ENCODE measurements at places on chromosomes 16 and 17.

- no peak for DNase-seq
Observed at GRCh38 chr17:68398691-68399637, 58.3 kb downstream of the WIPI1 start.

- DNase-seq, result no peak
Observed at GRCh38 chr17:57532556-57532955, 212.5 kb downstream of the CCDC182 start.

GRCh38 chr16:75010427-75010826, 11.6 kb downstream of the ZNRF1 start:
- no peak for DNase-seq

DNA sequence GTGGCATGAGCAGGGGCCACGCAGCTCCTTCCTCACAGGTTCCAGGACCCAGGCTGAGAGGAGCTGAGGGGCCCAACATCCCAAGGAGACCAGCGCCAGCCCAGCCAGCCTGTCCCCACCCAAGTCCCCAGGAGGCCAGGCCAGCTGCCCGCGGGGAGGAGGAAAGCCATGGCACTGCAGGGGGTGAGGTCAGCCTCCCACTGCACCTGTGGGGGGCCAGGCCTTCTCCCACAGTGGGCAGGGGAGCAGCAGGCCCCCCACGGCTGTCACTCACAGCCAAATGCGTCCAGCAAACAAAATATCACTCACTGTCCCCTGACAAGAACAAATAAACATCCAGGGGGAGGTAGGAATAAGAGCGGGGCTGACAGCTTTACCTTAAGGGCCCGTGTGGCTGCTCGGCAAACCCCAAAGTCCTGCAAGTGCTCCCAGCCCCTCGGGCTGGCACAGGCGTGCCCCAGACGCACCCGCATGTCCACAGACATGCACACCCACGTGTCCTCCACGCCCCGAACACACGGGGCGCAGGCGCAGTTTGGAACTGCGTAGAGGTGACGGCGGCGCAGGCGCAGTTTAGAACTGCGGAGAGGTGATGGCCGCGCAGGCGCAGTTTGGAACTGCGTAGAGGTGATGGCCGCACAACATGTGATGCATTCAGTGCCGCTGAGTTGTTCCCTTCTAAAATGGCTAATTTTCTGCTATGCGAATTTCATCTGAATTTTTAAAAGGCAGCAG, 291.1 kb downstream of the FOXL1 start:
- DNase-seq, result no peak

- DNase-seq, result no peak
Observed at GRCh38 chr16:35532576-35532975, 2073.2 kb downstream of the TP53TG3F start.

DNA sequence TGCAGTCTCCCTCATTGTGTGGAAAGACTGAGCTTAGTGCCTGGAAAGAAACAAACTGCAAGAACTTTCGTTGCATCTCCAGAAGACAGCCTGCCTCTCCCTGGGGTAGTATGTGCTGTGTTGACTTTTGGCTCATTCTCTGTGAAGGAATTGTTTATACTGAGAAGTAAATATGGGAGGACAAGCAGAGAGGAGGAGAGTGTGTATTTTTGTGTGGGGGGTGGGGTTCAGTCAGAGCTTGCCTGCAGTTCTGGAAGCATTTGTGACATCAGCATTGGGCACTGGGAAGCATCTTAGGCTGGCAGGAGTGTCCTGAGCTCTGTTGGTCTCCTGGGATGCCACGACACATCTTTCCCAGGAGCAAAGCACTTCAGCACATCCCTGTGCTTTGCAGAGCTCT, 147.9 kb downstream of the HS3ST3B1 start:
- DNase-seq, result no peak

DNA sequence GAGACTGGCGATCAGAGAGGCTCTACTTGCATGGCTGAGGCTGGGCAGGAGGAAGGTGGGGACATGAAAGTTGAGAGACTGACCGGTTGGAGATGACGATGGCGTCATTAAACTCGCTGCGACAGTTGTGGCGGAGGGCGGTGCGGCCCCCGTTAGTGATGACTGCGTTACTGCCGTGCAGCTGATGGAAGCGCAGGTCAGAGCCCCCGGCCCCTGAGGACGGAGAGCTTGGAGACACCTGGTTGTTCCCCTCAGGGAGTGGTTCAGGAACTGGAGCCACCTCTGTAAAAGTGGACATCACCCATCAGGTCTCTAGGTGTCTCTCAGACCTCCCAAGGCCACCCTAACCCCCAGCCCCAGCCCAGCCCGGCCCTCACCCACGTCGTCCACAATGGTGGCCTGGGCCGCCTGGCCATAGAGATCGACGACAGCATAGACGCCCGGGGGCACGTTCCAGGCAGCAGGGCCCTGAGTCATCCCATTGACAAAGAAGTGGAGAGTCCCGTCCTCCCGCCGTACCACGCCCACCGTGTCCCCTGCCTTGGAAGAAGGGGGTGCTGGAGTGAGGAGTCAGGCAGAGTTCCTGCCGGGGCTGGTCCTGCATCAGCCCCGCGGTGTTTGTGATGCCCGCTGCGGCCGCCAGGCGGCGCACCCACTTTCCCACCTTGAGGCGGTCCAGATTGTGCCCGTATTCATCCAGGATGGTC, 5.3 kb downstream of the NEURL4 start:
- peak; percentile 66 for DNase-seq

- DNase-seq, result no peak
Observed at GRCh38 chr17:27200476-27200875, 93.4 kb upstream of the WSB1 start.

- DNase-seq, result no peak
Observed at GRCh38 chr17:38544839-38545209, 60.9 kb downstream of the SRCIN1 start.

DNA sequence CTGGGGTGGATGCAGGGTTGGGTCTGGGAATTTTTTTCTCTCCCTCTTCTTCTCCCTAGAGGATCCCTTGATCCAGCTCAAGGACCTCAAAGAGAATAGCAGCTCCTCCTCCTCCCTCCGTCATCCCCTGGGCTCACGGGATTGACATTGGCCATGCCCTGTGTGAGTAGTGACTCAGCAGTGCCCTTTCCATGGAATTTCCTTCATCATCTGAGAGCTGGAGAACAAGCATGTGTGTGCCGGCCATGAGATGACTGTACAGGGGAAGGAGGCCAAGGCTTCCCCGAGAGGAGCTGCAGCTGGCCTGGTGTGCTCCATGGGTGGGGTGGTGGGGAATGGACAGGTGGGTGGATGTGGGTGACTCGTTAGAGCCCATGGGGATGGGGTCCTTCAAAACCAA, 8.9 kb upstream of the WSCD1 start:
- no peak for DNase-seq

Measured in naive thymus-derived CD4-positive, alpha-beta T cell (primary cell).